ENCODE measurements at places on chromosomes 16 and 17. TPM values are rescaled to one million over a fixed set of nuclear protein-coding genes. Genes with fewer than 3 reads are reported as not detected.

- DNase-seq, result no peak
- no peak overlapping the region for H3K27ac ChIP-seq
- H3K4me1 ChIP-seq, result no peaks in the 10 kb centered on the region
- no peak overlapping the region for H3K4me3 ChIP-seq
- H3K27me3 ChIP-seq, result peaks cover 4% of the 10 kb centered on the region
- H3K36me3 ChIP-seq, result no peaks in the 10 kb centered on the region
These were observed 91.6 kb downstream of the ZDHHC7 start for GRCh38 chr16:84919708-84920107.

DNA sequence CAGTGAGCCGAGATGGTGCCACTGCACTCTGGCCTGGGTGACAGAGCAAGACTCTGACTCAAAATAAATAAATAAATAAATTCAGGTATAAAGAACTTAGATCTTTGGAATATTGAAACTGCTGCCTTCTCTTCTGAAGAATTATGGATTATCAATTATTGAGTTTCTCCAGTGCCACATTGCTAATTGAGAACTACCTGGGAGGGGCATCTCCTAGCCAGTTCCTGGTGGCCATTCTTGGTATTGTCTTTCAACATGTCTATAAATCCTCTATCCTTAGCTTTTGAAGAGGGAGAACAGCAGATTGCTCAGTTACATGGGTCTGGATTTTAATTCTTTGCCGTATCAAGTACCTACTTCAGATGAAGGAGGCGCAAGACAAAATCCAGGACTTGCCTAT is 29.2 kb downstream of the CALCOCO2 start:
- H3K4me3 ChIP-seq, result no peak overlapping the region
- H3K36me3 ChIP-seq, result peaks cover 4% of the 10 kb centered on the region
- H3K27me3 ChIP-seq, result no peaks in the 10 kb centered on the region
- H3K27ac ChIP-seq, result no peak overlapping the region
- no peaks in the 10 kb centered on the region for H3K4me1 ChIP-seq

- H3K27me3 ChIP-seq, result no peaks in the 10 kb centered on the region
- no peaks in the 10 kb centered on the region for H3K36me3 ChIP-seq
- no peak overlapping the region for H3K27ac ChIP-seq
These were observed 11.3 kb downstream of the PLCD3 start for GRCh38 chr17:45121055-45121454.

Gene CRHR1
- total RNA-seq, result not detected

DNA sequence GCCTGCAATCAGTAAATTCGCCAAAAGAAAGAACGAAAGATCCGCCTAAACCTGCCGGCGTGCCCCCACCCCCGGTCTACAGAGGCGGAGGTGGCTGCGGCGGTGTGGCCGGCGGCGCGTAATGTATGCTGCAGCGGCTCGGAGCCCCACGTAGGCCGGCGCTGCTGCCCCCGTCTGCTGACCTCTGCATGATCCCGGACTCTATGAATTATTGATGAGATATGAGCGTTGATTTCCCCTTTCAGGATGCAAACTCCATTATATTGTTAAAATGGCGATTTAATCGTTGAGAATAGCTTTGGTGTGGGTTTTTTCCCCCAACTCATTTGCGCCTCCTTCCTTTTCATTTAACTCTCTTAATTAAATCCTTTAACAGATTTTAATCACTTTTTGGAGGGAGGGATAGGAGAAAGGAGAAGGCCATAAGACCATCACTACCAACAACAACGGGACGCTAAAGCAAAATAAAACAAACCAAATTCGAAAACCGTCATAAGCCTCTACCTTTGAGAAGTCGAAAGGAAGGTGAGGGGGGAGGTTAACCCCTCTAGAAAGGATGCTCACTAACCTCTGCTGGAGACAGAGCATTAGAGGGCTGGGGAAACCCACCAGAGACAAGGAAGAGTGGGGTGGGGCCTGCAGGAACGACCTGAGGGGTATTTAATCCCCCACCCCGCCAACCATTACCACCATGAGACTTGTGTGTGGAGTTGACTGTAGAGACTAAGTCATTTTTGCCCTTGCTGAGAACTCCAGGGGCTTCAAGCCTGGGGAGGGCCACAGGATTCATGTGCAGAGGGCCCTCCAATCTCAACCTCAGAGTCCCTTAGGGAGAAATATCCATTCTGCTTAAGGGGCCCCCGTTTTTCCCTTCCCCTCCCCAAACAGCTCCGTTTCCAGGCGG is 3.4 kb downstream of the HOXB3 start:
- DNase-seq, result no peak
- H3K4me1 ChIP-seq, result no peaks in the 10 kb centered on the region
- peak overlapping the region; percentile 66 for H3K4me3 ChIP-seq
- H3K36me3 ChIP-seq, result no peaks in the 10 kb centered on the region
- H3K27me3 ChIP-seq, result peaks cover 78% of the 10 kb centered on the region

DNA sequence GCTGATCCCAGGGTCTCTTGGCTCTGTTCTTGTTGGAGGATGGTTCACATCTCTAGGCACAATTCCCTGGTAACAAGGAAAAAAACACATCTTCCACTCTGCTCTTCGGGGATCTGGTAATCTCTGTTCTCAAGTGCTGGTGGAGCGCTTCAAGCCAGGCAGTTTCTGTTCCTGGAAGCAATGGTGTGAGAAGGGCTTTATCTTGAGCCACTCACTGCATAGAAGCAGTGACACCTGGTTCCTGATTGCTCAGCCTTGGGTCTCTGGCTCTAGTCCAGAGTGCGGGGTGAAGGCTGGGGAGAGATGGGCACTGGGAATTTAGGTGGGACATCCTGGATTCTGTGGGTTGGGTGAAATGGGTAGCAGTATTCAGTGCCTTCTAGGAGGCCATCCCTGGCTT is 14.1 kb downstream of the AKAP1 start:
- peak overlapping the region; percentile 74 for H3K27ac ChIP-seq
- H3K36me3 ChIP-seq, result no peaks in the 10 kb centered on the region
- DNase-seq, result no peak
- H3K4me1 ChIP-seq, result no peaks in the 10 kb centered on the region
- no peaks in the 10 kb centered on the region for H3K27me3 ChIP-seq
- H3K4me3 ChIP-seq, result no peak overlapping the region

Gene TSC2
- total RNA-seq, result 48.9 TPM

- H3K4me3 ChIP-seq, result no peak overlapping the region
- no peak for DNase-seq
- H3K4me1 ChIP-seq, result no peaks in the 10 kb centered on the region
- H3K27me3 ChIP-seq, result no peaks in the 10 kb centered on the region
These were observed 173.7 kb downstream of the TRIM37 start for GRCh38 chr17:58932956-58933355.

Gene AGRP
- total RNA-seq, result not detected

DNA sequence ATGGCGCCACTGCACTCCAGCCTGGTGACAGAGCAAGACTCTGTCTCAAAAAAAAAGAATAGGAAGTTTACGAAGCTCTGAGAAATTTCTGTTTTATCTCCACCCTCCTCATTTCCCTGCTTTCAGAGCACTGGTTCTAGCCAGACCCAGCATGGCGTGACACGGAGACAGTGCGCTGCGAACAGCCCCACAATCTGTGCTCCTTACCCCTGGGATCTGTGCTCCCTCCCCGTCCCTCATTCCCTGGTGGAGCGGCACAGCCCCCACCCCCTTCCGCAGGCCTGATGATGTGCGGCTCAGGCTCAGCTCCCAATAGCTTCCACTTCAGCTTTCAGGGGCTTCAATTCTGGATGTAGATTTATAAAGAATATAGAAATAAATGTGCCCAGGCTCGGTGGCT is 56.1 kb upstream of the ENDOV start:
- DNase-seq, result peak; percentile 42
- peaks cover 15% of the 10 kb centered on the region for H3K36me3 ChIP-seq
- H3K4me1 ChIP-seq, result no peaks in the 10 kb centered on the region
- H3K27ac ChIP-seq, result no peak overlapping the region

GRCh38 chr16:76243620-76244019 is 33.6 kb upstream of the CNTNAP4 start:
- H3K36me3 ChIP-seq, result no peaks in the 10 kb centered on the region
- H3K4me1 ChIP-seq, result no peaks in the 10 kb centered on the region
- H3K27me3 ChIP-seq, result no peaks in the 10 kb centered on the region
- H3K4me3 ChIP-seq, result no peak overlapping the region

- H3K27me3 ChIP-seq, result no peaks in the 10 kb centered on the region
- H3K4me1 ChIP-seq, result no peaks in the 10 kb centered on the region
- H3K27ac ChIP-seq, result no peak overlapping the region
- H3K4me3 ChIP-seq, result no peak overlapping the region
These were observed 89.8 kb downstream of the KPNA2 start for GRCh38 chr17:68125111-68125870.

GRCh38 chr16:10911267-10911666 is 31.0 kb downstream of the DEXI start:
- no peaks in the 10 kb centered on the region for H3K27me3 ChIP-seq
- H3K4me3 ChIP-seq, result no peak overlapping the region
- no peak overlapping the region for H3K27ac ChIP-seq
- H3K36me3 ChIP-seq, result no peaks in the 10 kb centered on the region
- DNase-seq, result no peak
- H3K4me1 ChIP-seq, result no peaks in the 10 kb centered on the region

Data from breast epithelium (tissue), 4 donors.